HAP-1 (cell line): ENCODE measurements at places on chromosomes 13 and 19.
A peak's percentile ranks its signal among the peaks of the same experiment; 100 is the strongest.

DNA sequence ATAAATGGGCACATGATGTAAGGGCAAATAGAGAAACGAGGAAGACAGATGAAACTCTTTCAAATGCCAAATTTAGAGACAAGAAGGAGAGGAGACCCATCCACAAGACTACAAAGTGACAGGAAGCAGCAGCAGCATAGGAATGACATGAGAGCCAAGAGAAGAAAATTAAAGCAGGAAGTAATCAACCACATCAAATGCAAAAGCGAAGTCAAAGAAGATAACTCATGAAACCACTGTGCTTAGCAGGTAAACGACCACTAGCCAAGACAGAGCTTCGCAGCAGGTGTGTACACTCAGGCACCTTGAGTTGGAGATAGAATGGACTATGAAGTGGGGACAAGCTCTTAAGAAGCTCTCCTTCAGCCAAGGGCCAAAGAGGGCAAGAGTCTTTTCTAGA, 64.1 kb downstream of the KLF12 start:
- no peak for DNase-seq

DNA sequence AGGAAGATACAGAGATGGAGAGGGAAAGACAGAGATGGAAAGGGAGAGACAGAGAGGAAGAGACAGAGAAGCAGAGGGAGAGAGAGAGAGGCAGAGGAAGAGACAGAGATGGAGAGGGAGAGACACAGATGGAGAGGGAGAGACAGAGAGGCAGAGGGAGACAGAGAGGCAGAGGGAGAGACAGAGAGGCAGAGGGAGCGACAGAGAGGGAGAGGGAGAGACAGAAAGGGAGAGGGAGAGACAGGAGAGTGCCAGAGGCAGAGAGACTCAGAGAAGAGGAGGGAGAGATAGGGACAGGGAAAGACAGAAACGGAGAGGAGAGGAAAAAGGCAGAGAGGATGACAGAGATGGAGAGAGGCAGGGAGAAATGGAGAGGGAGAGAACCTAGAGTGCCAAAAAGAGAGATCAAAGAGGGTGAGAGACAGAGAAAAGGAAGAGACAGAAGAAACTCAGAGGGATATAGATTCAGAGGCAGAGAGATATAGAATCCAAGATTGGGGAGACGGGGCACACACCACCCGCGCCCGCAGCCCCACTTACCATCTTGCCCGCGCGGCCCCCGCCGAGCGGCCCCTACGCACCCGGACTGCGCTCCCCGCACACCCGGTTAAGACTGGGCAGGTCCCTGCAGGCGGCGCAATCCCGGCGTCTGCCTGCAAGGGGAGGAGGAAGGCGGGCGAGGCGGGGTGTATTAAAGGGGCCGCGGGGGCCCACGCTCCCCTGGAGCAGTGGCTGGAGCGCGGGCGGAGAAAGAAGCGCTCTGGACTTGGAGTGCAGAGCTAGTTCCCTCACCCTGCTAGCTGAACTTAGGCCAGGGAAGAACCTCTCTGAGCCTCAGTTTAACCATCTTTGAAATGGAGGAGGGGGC, 10.7 kb downstream of the TM6SF2 start:
- DNase-seq, result no peak

DNA sequence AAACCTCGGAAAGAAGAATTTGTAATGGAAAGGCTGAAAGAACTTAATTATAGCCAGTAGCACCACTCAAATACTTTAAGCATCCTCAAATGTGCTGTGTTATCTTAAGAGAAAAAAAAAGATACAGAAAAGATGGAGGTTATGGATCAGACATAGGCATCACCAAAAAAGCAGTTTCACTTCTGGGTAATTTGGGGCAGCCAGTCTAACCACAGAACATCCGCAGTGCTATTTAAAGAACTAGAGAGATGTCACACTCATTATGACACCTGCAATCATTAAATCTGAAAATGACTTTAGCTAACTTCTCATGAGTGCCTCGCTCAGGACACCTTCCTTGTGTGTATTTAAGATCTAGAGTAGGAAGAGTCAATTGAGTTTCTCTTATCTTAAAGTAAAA, 211.8 kb downstream of the RBM26 start:
- DNase-seq, result no peak

GRCh38 chr19:49881672-49882394, 4.3 kb downstream of the TBC1D17 start:
- DNase-seq, result no peak

- no peak for DNase-seq
These were observed 66.7 kb downstream of the CDADC1 start for GRCh38 chr13:49314344-49314882.

- no peak for DNase-seq
These were observed 335.7 kb downstream of the TSHZ3 start for GRCh38 chr19:31013384-31014020.

GRCh38 chr13:80475718-80476117, 134.8 kb upstream of the SPRY2 start:
- DNase-seq, result no peak

- DNase-seq, result no peak
These were observed 384.7 kb downstream of the PCDH9 start for GRCh38 chr13:66845393-66845792.

DNA sequence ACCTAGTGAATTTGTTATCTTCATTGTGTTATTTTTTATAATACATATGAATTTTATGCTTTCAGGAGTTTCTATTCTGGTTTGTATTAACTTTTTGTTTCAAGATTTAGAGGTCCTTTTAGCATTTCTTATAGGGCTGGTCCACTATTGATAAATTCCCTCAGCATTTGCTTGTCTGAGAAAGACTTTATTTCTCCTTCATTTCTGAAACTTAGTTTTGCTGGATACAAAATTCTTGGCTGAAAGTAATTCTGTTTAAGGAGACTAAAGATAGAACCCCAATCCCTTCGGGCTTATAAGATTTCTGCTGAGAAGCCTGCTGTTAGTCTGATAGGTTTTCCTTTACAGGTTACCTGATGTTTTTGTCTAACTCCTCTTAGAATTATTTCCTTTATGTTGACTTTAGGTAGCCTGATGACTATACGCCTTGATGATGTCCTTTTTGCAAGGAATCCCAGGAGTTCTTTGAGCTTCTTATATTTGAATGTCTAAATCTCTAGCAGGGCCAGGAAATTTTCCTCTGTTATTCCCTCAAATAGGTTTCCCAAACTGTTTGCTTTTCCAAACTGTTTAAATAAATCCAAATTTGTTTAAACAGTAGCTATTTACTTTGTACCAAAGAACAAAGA, 127.1 kb downstream of the CYSLTR2 start:
- no peak for DNase-seq

GRCh38 chr13:45406421-45406820, 11.8 kb downstream of the SLC25A30 start:
- DNase-seq, result no peak

GRCh38 chr19:18393836-18394235, 3.6 kb downstream of the LRRC25 start:
- DNase-seq, result no peak

GRCh38 chr13:111859354-111860230, 207.4 kb upstream of the SOX1 start:
- DNase-seq, result no peak

DNA sequence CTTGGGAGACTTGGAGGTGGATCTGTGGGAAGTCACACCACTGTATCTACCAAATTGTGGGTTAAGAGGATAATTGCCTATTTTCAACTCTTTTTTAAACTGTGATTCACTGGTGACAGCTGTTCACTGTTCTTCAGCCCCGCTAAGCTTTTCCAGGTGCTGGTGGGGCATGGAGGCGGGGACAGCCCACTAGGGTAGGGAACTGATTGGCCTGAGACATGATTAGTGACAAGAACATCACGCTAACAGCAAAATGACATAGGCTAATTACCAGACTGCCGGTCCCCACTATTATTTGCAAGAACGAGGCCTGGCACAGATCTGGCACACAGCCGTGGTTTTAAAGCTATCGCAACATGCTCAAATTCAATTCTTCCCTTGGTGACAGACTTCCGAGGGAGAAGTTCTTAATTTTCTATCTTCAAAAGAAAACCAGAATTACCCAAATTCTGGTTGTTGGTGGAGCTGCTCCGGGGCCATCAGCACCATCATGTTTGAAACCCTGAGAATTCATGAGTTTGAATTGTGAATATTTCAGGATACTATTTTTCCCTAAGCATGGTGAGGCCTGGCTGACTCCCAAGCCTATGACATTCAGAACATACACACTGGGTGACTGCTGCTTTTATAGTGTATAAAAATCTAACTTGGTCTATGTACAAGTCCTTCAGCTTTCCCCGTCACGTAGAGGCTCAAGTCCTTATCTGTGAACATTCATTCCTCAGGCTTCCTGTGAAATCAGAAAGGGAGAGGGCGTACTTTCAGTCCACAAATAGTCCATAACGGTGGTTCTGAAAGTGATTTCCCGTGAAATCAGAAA, 17.9 kb downstream of the DOCK9 start:
- DNase-seq, result no peak

DNA sequence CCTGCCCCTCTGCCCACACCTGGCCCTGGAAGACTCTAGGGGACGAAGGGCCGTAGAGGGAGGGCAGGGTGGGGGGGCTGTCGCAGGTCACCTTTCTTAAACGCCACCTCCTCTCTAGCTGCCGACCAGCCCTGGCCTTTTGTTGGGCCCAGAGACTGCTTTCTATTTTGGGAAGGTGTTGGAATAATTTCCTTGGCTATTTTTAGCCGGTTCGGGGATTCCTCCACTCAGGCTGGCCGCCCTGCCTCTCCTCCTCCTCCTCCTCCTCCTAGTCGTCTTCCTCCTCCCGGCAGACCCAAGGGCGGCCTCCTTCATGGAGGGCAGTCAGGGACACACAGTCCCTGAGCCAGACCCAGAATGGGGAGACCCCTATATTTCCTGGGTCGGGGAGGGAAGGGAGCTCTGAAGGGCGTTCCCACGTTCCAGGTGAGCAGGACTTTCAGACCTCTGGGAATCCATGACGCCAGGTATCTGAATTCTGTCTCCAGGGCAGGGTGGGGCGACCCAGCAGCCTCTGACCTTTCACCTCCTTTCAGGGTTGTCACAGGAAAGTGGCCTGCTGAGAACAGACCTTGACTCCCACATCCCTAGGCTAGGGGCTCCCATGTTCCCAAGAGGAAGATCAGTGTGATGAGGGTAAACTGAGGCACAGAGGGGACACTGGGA, 19.9 kb downstream of the GADD45B start:
- no peak for DNase-seq

- no peak for DNase-seq
These were observed 81.5 kb upstream of the FAM216B start for GRCh38 chr13:42699912-42700311.

- DNase-seq, result no peak
These were observed 1.3 kb downstream of the B3GNT3 start for GRCh38 chr19:17796013-17796837.

GRCh38 chr19:29841559-29842367, 30.0 kb downstream of the CCNE1 start:
- peak; percentile 57 for DNase-seq

DNA sequence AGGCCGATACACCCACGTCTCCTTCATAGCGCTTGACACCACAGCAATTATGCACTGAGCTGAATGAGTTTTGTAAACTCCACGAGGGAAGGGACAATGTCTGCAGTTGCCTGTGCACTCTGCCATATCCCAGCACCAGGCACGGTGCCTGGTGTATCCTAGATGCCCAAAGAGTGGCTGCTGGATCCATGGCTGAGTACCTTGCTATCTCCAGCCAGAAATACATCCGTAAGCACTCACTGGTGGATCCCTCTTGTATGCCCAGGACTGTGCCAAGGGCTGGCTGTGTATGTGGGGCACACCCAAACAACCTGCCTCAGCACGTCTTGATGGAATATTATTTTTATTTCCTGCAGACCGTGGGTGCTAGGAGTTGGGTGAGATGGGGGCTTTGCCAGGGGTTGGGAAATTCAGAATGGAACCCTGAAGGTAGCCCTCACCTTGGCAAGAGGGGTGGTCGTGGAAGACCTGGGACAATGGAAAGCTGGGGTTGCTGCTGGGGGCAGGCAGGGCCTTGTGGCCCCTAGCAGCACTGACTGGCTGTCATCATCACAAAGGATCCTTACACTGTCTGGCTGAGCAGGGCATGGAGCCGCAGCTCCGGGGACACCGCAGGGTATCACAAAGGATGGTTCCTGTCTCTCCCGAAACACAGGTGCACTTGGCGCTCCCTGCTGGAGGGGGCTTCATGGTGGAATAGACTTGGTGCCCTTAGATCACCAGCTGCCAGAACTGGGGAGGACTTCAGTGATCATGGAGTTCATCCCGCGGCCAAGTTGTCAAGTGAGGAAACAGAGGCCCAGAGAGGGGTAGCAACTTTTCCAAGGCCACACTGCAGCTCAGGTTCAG, 131.3 kb downstream of the URI1 start:
- no peak for DNase-seq

- DNase-seq, result no peak
These were observed 355.8 kb downstream of the MYO16 start for GRCh38 chr13:108985166-108985565.

- DNase-seq, result no peak
These were observed 6.2 kb downstream of the GFY start for GRCh38 chr19:49431330-49431749.

GRCh38 chr13:111789011-111789410, 277.9 kb upstream of the SOX1 start:
- DNase-seq, result no peak

- no peak for DNase-seq
These were observed 108.4 kb downstream of the ZNF557 start for GRCh38 chr19:7177926-7178325.

GRCh38 chr19:56727677-56728076, 56.1 kb upstream of the ZNF835 start:
- DNase-seq, result no peak

- no peak for DNase-seq
These were observed 802.3 kb upstream of the PRR20A start for GRCh38 chr13:56338421-56338820.

DNA sequence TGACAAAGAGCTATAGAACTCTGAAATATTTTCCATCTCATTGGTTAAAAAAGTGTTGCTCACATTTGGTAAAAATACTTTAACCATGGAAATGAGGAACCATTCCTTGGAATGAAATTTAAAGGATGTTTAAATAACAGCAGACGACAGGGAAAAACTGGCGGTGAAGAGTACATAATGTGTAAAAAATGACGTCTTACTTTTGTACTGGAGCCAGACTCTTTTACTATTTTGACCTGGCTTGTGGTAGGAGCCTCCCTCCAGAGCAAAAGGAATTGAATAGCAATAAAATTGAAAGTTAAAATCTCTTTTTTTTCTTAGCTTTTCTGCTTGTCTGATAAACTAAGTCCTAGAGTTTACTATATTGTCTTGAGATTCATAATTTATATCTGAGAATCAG, 426.2 kb upstream of the KLHL1 start:
- no peak for DNase-seq

- DNase-seq, result no peak
These were observed 5.6 kb downstream of the RPL36 start for GRCh38 chr19:5695649-5696195.

DNA sequence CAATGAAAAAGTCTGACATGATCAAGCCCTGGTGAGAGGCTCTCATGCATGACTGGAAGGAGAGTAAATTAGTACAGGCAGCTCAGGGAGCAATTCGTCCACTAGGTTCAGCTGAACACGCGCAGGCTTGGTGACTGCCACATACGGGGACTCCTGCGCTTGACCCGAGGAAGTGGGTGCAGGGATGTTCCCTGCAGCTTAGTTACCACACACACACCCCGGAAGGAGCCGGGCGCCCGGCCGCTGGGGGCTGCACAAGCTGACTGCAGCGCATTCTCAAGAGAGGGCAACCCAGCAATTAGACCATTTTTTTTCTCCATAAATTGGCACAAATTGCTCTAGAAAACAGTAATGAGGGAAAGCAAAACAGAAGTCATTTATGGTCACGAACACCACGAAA, 23.0 kb upstream of the MIER2 start:
- no peak for DNase-seq

- no peak for DNase-seq
These were observed 93.4 kb upstream of the CACNA1A start for GRCh38 chr19:13599681-13600080.

- no peak for DNase-seq
These were observed 650 bp upstream of the FUT5 start for GRCh38 chr19:5870986-5871394.
